Central memory CD4-positive, alpha-beta T cell (primary cell): ENCODE measurements at places on chromosomes 2 and 18.

DNA sequence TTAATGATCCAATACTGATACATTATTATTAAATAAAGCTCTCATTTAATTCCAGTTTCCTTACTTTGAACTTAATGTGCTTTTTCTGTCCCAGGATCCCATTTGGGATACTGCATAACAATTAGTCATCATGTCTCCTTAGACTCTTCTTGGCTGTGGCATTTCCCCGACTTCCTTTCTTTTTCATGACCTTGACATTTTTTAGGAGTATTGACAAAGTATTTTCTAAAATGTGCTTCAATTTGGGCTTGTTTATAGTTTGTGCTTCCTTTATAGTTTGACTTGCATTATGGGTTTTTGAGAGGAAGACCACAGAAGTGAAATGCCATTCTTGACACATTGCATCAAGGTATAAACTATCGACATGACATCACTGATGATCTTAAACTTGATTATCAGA lies 46.1 kb upstream of the KIF5C start:
- no peak for DNase-seq

DNA sequence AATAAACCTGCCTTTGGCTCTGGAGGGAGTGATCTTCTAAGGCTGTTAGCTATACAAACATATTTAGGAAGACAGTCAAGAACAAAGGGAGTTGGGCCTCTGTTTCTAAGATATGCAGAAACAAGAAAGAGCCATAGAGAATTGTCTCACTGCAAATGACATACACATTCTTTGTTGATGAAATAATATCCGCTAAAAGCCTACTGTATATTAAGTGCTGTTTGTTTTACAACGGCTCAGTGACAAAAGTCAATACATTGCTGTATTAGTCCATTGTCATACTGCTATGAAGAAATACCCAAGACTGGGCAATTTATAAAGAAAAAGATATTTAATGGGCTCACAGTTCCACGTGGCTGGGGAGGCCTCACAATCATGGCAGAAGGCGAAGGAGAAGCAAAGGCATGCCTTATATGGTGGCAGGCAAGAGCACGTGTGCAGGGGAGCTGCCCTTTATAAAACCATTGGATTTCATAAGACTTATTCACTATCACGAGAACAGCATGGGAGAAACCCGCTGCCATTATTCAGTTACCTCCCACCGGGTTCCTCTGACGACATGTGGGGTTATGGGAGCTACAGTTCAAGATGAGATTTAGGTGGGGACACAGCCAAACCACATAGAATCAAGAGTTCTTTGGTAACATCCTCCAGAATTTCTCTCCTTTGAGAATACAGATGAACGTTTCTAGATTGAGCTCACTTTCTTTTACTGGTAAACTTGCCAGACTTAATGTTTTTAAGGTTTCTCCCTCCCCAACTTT lies 157.8 kb downstream of the PIK3C3 start:
- DNase-seq: no peak

- DNase-seq: peak; percentile 71
Measured at GRCh38 chr2:148876595-148877402, 1.8 kb downstream of the KIF5C start.

- DNase-seq: no peak
Measured at GRCh38 chr2:149629026-149629425, 41.5 kb upstream of the MMADHC start.
